Stimulated activated CD8-positive, alpha-beta memory T cell treated with anti-CD3 and anti-CD28 coated beads, Interleukin-4, amount 100 ng/mL, for 1 hour (primary cell): ENCODE measurements at places on chromosomes 4 and X.
A peak's percentile ranks its signal among the peaks of the same experiment; 100 is the strongest.

- no peak for DNase-seq
These were observed 77.1 kb upstream of the SLC4A4 start for GRCh38 chr4:71261633-71262121.

GRCh38 chr4:65437102-65437501 lies 233.2 kb downstream of the EPHA5 start:
- DNase-seq, result no peak

GRCh38 chr4:165763640-165764039 lies 109.4 kb upstream of the TLL1 start:
- no peak for DNase-seq

- DNase-seq, result peak; percentile 73
These were observed 3.2 kb downstream of the FLNA start for GRCh38 chrX:154371017-154371788.

GRCh38 chr4:55444827-55445226 lies 49.1 kb downstream of the TMEM165 start:
- DNase-seq, result no peak

- no peak for DNase-seq
These were observed 11.6 kb downstream of the HTT start for GRCh38 chr4:3085948-3086670.

GRCh38 chrX:28312965-28313364 lies 274.3 kb upstream of the IL1RAPL1 start:
- DNase-seq, result no peak

- no peak for DNase-seq
These were observed 168.0 kb downstream of the SOWAHB start for GRCh38 chr4:76729980-76730379.

DNA sequence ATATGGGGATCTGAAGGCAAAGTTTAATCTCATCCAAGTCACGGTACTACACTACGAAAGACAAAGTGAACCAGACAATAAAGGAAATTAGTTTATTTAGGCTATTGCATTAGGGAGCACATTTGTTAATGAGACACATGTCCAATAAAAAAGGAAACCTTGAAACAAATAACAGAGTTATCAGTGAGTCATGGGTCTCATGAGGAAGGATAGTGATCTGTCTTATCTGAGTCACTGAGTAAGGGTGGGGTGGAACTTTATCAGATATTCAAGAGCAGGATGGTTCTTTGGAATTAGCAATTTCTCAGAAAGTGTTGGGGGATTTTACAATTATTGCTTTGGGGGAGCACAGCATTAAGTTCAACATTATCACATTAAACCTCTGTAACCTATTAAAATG lies 188.9 kb upstream of the IL1RAPL1 start:
- no peak for DNase-seq

DNA sequence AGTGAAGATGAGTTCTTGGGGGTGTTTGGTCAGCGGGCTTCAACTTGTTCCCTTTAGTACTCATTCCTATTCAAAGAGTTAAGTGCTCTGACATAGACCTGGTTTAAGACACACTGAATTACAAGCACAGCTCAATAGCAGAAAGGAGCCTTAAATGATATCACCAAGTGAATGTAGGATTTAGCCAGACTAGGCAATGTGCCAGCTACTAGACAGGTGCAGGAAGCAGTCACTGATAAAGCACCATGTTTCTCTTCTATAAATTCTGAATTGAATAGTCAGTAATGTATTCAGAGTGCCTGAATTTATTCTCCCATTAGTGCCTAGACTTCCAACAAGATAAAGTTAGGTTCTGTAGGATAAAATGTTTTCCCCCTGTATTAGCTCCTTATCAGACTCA lies 63.6 kb downstream of the ASB9 start:
- no peak for DNase-seq

GRCh38 chr4:54146139-54146538 lies 46.2 kb downstream of the GSX2 start:
- no peak for DNase-seq

GRCh38 chr4:8772499-8773123 lies 99.0 kb downstream of the HMX1 start:
- no peak for DNase-seq

- DNase-seq, result no peak
These were observed 95.4 kb upstream of the PLAC1 start for GRCh38 chrX:134753718-134754008.

- DNase-seq, result no peak
These were observed 7.5 kb downstream of the ADD1 start for GRCh38 chr4:2850966-2851798.

DNA sequence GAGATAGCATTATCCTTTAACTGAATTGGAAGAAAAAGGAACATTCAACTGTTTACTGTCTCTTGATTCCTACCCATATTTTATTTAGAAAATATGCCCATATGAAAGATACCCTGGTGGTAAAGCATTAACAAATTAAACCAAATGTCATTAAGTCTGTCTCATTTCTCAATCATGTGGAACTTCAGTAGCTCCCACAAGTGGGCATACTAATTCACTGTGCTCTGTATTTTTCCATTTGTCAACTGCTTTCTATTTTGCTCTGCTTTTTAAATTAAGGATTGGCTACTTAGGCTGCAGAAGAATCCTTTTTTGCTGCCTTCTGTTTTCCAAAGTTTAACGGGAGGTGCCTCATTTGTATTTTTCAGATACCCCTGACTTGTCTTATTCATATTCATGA lies 77.2 kb downstream of the DDIT4L start:
- no peak for DNase-seq

DNA sequence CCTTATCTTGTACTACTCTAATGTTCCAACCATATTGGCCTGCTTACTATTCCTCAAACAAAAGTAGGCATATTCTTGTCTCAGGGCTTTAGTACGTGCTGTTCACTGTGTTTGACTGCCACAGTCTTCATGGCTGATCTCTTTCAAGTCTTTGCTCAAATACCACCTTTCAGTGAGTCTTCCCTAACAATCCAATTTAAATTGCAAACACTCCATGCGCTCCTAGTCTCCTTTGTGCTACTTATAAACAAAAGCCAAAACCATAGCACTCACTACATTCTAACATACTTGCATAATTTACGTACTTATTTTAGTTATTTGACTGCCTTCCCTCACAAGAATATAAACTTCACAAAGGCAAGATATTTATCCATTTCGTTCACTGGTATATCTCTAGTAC lies 1.7 kb upstream of the ART3 start:
- no peak for DNase-seq

- no peak for DNase-seq
These were observed 63.7 kb upstream of the PDGFRA start for GRCh38 chr4:54165438-54165837.

GRCh38 chr4:153884325-153884724 lies 95.4 kb upstream of the SFRP2 start:
- DNase-seq, result no peak

DNA sequence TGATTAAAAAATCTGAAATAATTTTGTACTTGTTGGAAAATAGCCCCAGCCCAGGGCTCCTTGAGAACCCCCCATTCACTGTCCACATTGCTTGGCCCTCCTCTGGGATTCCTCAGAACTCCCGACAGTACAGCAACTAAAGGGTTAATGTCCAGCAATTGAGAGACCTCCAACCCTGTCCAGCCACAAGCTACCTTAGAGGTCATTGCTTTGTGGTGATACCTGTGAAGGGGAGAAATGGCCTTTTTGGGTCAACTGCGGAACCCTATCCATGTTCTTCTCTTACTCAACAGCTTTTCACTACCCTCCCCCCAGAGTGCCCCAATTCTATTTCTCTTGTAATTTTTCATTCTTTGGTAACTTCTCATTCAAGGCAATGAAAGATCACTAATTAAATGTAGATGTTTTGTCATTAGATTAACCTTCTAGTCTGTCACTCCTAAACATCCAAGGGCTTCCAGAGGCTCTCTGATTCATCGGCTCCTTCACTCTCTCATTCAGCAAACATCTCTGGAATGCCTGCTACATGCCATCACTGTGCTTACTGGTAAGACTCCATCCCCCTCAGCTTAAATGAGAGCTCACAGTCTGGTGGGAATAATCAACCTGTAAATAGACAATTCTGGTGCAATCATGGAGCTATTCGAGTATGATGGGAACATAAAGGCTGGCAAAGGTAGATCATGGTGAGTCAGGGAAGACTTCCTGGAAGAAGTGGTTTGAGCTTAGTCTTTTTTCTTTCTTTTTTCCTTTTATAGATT lies 241.4 kb upstream of the PGRMC2 start:
- no peak for DNase-seq

- no peak for DNase-seq
These were observed 857.4 kb downstream of the FAT4 start for GRCh38 chr4:126172126-126172525.

DNA sequence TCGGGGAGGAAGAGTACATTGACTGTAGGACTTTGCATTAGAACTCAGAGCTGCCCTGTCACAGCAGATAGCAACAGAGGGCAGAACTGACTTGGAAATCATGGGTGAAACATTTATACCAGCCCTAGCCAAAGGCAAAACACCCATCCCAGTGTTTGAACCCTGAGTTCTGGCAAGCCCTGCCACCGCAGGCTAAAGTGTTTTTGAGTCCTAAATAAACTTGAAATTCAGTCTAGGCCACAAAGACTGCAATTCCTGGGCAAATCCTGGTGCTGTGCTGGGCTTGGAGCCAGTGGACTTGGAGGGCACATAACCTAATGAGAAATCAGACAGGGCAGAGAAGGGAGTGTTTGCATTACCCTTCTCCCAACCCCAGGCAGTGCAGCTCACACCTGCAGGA lies 1015.7 kb downstream of the FSTL5 start:
- DNase-seq, result no peak

DNA sequence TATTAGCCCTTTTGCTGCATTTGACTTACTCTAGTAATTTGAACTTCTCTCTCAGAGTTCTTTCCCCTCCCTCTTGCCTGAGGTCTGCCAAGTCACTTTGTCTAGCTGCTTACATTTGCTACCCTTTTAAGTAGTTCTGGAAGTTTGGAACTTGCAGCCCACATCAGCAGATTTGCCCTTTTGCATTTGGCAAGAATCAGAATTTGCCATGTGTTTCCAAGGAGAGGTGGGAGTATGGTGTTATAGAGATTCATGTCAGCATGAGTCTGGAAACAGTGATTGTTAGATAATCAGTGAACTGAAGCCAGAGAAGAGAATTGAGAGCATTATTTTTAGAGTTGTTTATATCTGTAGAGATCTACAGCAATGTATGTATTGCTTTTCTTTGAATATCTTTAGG lies 52.1 kb downstream of the KLHL34 start:
- no peak for DNase-seq

DNA sequence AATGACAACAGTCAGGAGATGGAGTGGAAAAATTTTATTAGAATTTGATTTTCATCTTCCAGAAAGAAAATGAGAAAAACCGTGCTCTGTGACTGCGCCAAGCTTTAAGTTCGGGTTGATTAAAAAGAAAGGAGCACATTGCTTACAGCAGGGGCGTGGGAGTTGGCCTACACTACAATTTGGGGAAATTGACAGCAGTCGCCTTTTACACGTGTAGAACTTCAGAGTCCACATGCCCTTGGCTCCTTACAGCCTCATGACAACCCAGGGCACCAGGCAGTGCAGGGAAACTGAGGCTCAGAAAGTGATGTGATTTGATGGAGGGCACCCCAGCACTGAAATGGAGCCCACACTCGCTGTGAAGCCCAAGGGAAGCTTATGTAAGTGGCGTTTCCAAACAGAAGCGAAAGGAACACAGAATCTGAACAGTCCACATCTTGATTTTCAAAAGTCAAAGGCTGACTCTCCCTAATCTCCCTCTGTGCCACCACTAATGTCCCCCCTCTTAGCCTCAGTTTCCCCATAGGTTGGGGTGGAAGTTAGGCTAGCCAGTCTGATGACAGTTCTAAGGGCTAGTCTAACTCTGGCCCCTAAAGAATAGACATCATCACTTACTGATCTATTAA lies 5.5 kb downstream of the PPP2R2C start:
- DNase-seq, result no peak

GRCh38 chrX:42106556-42106955 lies 183.2 kb upstream of the CASK start:
- DNase-seq, result no peak

DNA sequence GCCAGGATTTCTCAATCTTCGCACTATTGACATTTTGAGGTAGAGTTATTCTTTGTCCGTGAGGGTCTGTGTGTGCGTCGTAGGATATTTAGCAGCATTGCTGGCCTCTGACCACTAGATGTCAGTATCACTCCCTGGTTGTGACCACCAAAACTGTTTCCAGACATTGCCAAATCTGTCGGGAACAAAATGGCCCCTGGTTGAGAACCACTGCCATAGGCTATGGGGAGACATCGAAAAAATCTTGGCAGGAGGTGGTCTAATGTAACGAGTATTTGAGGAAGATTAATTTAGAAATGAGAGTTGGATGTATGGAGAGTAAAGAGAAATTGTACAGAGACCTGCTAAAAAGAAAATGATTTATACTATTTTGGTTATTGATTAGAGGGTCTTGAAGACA lies 108.4 kb downstream of the DOCK11 start:
- DNase-seq, result no peak

DNA sequence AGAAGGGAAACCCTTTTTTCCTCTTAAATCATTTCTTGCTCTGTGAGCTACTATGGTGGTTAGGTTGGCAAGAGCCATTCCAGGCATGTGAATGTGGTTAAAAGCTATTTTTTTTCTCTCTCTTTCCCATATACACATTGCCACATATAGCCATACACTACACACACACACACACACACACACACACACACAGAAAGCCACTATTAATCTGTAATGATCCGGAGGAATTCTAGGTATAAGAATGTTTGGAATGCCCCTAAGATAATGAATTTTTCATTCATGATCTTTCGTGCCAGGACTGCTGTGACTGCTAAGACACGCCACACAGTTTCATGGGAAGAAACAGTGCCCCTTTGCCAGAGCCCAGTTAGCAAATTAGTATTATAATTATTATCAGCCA lies 21.8 kb upstream of the TLL1 start:
- no peak for DNase-seq

GRCh38 chr4:117550085-117550484 lies 464.7 kb upstream of the TRAM1L1 start:
- no peak for DNase-seq

DNA sequence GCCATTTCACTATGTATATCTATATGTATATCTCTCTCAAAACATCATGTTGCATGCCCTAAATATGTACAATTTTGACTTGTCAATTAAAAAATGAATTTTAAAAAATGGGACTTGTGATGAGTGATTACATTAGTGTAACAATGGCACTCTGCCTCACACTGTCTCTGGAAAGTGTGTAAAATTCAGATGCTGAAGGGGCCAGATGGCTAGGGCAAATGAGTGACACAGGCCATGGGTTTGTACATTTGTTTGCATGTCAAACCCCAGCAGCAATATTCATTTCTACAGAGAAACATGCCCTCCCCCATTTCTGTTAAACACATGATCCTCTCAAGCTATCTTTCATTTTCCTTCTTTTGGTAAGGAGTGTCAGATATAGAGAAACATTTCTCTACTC lies 8.1 kb downstream of the SCARB2 start:
- no peak for DNase-seq
